Activated T-helper 1 cell treated with anti-CD3 and anti-CD28 coated beads, Interleukin-2, amount 50 U/mL, for 16 hours (primary cell): ENCODE measurements at places on chromosomes 12 and 14.

GRCh38 chr12:52631264-52631663 lies 12.9 kb upstream of the KRT73 start:
- no peak for DNase-seq

GRCh38 chr14:53278602-53279506 lies 125.7 kb upstream of the DDHD1 start:
- no peak for DNase-seq

DNA sequence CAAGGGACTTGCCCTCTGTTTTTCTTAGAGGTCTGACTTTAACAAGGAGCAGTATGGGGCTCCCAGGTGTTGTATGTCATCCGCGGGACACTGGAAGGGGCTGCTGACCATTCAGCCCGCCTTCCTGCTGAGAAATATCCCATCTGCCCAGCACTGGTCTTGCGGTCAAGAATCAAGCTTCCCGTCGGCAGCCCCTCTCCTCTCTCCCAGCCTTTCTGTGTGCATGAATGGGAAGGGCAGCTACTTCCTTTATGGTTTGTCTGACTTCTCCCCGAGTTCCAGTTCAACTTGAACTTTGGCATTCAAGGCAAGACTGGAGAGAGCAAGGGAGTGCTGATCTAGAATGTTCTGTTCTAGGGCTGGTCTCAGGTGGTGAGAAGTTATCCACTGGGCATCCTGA lies 51.5 kb downstream of the PSMA6 start:
- DNase-seq = no peak

- no peak for DNase-seq
These were observed 4.3 kb downstream of the CCDC196 start for GRCh38 chr14:66490143-66491111.

- no peak for DNase-seq
These were observed 700 bp downstream of the SIX6 start for GRCh38 chr14:60509438-60510253.

- DNase-seq = no peak
These were observed 127.0 kb downstream of the GCH1 start for GRCh38 chr14:54775486-54776140.
